Stimulated activated CD4-positive, alpha-beta T cell treated with anti-CD3 and anti-CD28 coated beads, TNF-alpha, amount 100 ng/mL, for 1 hour (primary cell): ENCODE measurements at places on chromosomes 12 and 14.

DNA sequence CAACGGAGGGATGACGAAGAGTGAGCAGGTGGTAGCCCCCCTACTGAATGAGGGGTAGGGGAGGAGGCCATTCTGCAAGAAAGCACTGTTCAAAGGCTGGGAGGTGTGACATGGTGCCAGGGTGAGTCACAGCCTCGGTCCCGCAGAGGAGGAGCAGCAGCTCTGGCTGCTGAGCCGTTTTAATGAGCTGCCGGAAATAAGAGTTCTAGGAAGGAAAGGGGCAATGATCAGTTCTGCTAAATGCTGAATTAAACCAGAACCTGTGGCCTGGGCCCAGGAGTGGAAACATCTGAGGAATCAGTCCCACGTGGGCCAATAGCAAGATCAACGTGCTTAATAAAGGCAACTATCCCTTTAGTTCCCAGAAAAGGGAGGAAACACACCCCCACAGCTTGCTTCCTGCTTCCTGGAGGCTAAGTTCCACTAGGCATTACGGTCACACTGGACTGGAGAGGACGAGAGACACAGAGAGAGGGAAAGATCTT lies 3.6 kb downstream of the ABCD4 start:
- no peak for DNase-seq

DNA sequence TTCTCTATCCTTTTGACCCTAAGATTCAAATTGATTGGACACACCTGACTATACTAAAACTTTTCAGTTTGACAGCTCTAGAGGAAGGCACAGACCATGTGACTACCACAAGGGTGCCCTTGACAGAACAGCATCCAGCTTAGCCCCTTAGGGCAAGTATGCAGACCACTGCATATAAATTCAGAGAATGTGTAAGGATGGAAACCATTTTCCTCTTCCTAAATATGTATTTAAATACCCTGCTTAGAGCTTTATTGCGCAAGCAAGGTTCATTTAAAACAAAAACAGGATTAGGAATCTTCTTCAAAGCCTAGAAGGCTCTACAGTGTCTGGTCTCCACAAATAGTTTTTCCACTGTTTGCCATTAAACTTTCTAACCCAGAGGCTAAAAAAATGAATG lies 202.8 kb downstream of the MED13L start:
- DNase-seq = no peak

- DNase-seq = no peak
These were observed 62.0 kb downstream of the DYRK2 start for GRCh38 chr12:67710582-67710981.

GRCh38 chr14:65069874-65070413 lies 32.4 kb downstream of the MAX start:
- no peak for DNase-seq

DNA sequence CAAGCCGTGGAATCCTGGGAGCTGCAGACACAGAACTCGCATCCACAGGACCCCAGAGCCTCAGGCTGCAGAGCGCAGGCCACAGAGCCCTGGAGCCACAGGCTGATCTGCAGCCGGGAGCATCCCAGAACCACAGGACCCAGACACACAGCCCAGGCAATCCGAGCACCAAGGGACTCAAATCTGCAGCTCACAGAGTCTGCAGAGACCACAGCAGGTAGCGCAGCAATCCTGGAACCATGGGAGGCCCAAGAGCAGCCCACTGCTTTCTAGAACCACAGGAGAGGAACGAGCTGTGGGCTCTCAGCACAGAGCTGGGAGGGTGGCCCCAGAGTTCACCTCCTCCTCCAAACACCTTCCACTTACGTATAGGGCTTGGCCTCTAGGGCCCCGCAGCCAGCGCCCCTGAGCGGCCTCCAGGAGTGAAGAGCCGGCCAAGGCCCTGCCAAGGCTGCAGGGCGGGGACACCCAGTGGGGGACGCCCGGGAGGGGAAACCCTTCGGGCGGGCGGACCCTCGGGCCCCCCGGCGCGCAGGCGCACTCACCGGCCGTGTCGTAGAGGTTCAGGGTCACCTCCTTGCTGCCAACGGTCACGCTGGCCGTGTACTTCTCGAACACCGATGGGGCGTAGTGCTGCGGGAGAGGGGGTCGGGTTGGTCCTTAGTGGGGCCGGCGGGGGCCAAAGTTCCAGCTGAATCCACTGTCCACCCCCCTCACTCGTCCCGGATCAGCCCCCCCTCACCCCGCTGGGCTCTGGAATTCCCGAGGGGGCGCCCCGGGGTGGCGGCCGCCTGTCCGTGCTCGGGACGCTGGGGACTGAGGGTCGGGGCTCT lies 665 bp downstream of the RHOF start:
- DNase-seq = no peak

- DNase-seq = no peak
These were observed 35.1 kb upstream of the ATF1 start for GRCh38 chr12:50728841-50729240.
